ENCODE measurements at places on chromosomes 3 and 15.
A peak's percentile ranks its signal among the peaks of the same experiment; 100 is the strongest.

DNA sequence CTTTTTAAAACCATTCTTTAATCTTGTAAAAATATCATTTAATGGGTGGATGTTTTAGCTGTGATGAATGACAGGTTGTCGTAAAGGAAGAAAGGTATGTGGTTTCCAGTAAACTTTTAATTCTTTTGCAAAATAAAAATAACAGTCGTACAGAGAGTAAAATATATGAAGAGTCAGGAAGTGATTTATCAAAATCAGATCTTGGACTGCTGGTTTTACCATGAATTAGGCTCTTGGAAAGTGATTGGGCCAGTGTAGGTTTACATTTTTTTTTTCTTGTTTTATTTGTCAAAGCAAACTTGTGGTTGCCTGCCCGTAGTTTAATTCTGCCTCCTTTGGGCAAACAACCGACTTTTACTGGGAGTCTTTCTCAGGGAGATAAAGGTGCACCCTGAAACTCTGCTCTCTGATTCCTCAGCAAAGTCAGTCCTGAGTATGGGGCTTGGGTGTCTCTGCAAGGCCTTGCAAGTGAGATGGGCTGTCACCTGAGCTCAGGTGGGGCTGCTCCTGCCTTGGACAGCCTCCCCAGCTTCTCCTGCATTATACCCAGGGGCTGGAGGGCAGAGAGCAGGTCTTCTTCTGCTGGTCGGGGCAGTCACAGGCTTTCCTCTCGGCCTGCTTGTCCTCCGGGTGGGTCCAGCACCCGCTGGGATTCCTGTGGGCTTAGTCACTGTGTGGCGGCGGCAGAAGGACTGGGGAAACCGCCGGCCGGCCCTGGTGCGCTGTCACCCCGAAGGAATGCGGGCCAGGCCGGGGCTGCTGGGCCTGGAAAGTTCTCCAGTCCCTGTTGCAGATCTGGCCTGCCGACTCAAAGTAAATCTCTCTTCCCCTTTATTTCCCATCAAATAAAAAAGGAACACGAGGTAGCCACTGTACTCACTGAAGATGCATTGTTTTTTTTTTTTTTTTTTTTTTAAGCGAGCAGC lies 79.0 kb downstream of the IGF1R start:
- DNase-seq, result no peak

- no peak for DNase-seq
Measured at GRCh38 chr3:14016900-14017475, 107.7 kb downstream of the CHCHD4 start.

DNA sequence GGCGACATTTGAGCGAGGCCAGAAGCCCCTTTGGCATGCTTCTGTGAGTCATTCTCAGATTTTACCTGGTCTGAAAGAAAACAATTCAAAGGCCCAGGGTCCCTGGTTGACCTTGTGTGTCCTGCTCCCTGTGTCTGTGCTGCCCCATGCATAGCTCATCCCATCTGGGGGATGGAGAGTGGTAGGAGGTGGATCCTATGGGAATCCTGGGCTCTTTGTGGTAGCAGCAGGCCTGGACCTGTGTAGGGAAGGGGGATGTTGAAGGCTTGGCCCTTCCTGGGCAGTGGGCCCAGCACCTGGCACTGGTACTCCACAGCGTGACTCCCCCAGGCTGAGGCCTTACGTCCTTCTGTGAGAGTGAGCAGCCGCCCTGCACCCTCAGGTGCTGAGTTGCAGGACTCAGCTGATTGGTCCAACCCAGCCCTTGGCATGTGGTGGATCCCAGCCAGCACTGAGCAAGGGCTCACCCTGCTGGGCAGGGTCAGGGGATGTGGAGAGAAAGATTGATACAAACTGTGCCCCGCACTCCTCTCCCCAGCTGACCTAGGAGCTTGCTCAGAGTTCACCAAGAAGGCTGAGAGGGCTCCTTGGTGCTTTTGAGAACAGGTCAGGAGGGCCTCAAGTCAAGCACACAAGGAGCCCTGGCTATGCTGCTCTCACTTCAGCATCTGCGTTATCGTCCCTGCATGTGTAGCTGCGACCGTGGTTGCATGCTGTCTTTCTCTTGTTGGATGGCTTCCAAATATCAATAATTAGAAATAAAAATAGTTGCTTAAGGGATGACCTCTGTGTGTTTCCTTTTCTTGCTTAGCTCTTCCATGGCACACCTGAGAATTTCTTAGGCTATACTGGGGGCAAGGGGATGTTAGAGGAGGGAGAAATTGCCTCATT lies 21.4 kb upstream of the JMJD7 start:
- no peak for DNase-seq

GRCh38 chr3:143337387-143337786 lies 217.8 kb downstream of the CHST2 start:
- DNase-seq, result no peak

GRCh38 chr15:91258415-91258759 lies 158.3 kb downstream of the SV2B start:
- DNase-seq, result no peak

GRCh38 chr3:18987862-18988447 lies 160.4 kb upstream of the KCNH8 start:
- DNase-seq, result peak; percentile 74

DNA sequence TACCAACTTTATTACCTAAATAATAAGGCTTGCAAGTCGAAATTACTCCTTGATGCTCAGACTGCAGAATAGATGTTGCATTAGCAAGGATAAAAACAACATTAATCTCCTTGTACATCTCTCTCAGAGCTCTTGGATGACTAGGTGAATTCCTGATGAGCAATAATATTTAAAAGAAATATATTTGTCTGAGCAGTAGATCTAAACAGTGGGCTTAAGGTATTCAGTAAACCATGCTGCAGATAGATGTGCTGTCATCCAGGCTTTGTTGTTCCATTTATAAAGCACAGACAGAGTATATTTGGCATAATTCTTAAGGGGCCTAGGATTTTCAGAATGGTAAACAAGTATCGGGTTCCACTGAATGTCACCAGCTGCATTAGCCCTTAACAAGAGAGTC lies 257.1 kb downstream of the TUSC7 start:
- DNase-seq, result no peak

DNA sequence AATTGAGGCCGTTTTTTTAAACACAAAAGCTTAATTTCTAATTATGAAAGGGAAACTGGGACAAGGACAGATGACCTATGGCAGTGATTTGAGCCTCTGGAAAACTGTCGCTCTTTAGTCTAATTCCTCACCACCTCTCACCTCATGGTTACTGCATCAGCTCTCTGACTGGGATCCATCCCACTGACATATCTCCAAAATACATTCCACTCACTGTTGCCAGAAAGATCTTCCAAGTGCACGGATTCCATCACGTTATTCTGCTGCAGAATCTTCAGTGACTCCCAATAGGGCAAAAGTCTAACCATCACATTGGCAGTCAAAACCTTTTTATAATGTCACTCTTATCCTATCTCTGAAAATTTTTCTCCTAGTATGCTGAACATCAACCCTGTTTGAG lies 132.3 kb upstream of the MB21D2 start:
- no peak for DNase-seq

GRCh38 chr3:141797819-141798447 lies 34.7 kb downstream of the GRK7 start:
- no peak for DNase-seq

DNA sequence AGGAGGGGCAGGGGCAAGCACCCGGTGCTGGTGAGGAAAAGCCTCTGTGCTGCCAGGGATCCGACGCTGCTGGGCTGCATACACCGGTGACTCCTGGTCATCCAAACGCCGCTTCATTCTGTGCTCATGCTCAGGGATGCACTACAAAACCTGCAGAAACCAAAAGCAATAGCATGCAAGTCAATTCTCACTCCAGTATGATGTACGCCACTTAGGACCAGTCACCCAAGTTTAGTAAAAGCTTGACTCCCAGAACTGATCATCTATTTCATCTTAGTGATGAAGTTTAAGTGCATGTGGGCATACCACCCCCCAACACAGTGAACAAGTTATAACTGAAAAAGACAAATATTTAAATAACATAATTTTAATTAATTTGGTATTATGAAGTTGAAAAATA lies 21.2 kb downstream of the SIN3A start:
- no peak for DNase-seq

DNA sequence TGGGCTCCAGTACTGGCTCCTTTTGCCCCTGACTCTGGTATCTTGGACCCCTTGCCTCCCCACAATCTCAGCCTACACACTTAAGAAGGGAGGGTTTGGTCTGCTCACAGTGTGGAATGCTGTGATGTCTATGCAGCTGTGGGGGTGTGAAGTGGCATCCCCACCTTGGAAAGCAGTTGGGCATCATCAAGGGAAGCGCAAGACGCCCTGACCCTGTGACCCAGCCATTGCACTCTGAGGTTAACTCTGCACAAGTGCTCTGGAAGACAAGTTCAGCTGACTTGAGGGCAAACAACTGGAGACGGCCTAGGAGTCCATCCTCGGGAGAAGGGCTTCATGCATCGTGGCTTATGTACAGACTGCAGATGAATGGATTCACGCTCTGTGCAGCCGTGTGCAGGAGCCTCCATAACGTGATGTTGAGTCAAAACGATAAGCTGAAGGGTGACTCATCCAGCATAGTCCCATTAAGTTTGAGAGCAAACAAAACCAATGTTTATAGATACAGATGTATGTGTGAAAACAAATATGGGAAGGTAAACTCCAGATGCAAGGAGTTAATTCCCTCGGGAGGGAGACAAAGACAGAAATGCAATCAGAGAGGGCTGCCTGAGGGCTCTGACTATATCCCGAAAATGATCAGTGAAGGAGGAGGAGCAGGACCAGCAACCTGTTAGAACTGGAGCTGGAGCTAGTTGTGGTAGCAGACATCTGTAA lies 86.8 kb downstream of the LSM3 start:
- DNase-seq, result no peak

GRCh38 chr3:14820156-14820555 lies 1.4 kb downstream of the FGD5 start:
- no peak for DNase-seq

DNA sequence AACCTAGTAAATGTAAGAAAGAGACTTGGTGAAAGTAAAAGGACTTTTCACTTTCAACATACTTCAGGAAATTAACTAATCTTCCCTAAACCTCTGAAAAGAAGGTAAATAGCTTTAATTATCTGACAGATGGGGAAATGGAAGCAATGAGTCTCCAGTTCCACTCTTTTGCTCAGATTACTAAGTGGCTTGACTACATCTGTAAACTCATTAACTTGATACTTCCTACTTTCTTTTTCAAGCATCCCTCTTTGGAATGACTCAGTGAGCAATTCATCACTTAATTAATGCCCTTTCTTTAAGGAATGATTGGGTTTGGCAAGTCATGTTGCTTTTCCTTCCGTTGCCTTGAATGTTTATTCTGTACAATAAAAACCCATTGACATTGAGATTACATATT lies 234.2 kb downstream of the GRM7 start:
- no peak for DNase-seq

GRCh38 chr3:20324664-20325478 lies 138.9 kb upstream of the SGO1 start:
- DNase-seq, result no peak

DNA sequence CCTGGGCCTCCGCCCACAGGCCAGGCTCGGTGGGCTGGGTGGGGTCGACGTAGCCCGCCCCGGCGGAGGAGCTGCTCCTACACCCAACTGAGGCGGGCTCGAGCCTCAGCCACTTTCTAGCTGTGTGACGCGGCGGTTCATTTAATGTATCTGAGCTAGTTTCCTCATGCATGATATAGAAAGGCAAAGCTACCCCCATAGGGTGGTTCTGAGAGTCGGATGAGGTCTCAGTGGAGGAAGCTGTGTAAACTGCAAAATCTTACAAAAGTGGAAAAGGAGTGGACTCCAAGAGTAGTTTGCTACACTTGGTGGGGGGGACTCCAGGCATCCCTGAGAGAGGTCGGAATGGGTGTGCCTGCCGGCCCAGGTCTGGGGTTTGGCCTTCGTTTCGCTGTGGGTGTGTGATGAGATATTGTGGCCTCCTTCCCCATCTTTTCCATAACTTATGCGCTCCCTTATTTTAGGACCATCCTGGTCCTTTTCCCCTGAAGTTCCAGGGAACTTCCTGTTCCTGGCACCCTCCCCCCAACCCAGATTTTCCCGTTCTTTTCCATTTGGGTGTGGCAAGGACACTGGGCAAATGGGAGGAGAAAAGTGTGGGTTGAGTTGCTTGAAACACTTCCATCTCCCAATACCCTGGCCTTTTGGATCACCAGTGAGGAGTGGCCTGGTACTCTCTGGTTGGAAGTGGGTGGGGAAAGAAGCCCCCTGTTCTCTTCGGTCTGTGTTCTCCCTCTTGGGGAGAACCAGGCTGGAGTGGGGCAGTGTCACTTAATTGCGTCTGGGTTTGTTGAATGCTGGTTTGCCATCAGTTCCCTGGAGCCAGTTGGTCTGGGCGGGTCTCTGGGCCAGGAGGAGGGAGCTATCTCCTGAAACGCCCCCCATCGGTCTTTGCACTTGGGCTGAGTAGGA lies 1.1 kb downstream of the PDIA5 start:
- DNase-seq, result no peak

- no peak for DNase-seq
Measured at GRCh38 chr15:51375966-51376640, 34.6 kb downstream of the GLDN start.

- no peak for DNase-seq
Measured at GRCh38 chr15:70758790-70759462, 4.4 kb downstream of the UACA start.

DNA sequence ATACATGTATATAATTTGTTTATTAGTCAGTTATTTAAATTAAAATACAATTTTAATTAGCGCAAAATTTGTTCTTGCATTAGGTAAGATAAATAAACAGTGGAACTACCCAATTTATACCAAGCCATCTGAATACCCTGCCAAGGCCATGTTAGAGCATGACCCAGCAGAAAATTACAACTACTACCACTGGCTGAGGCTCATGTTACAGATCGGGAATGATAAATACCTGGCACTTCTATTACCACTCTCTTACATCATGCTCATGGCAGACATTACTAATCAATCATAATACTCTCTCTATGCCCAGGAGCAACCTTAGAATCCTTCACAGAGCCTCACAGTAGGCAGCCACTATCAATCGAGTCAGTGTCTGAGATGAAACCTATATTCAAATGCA lies 21.2 kb upstream of the LMOD3 start:
- peak; percentile 52 for DNase-seq

DNA sequence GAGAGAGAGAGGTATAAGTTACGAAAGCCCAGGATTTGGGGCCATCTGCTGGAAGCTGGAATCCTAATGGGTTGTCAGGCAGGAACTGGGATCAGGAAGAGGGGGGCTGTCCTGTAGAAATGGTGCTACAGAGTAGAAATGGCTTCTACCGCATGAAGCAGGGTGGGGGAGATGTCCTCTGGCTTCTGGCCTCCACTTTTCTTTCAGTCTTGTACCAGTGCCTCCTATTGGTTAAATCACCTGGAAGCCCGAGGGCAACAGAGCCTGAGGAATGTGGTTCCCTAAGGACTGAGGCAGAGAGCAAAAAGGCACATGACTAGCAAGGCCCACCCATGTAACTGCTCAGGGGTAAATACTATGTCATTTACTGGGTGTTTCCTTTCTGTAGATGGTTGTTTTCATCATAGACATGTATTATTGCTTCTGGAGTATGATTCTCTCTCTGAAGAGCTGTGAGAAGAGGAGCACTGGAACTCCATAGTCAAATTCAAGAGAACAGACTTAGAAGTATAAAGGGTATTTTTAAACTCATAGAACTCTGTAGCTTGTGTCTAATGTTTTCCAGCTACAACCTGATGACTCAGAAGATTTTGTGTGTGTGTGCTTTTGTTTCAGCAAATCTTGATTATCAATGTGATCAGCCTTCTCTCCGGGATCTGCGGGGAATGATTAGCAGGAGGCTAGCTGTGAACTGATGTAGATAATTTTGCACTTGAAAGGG lies 20.2 kb upstream of the MITF start:
- no peak for DNase-seq

- DNase-seq, result no peak
Measured at GRCh38 chr15:92610101-92610520, 45.5 kb downstream of the FAM174B start.
